Body of pancreas (tissue), 4 donors: ENCODE measurements at places on chromosomes 6 and 20. TPM values are rescaled to one million over a fixed set of nuclear protein-coding genes. Genes with fewer than 3 reads are reported as not detected.
A peak's percentile ranks its signal among the peaks of the same experiment; 100 is the strongest.

- H3K4me3 ChIP-seq, result no peak overlapping the region
- no peak for DNase-seq
- H3K4me1 ChIP-seq, result peaks cover 9% of the 10 kb centered on the region
- H3K27me3 ChIP-seq, result no peaks in the 10 kb centered on the region
- H3K27ac ChIP-seq, result no peak overlapping the region
- H3K36me3 ChIP-seq, result no peaks in the 10 kb centered on the region
Measured at GRCh38 chr6:138271451-138271850, 53.2 kb upstream of the PBOV1 start.

- no peaks in the 10 kb centered on the region for H3K27me3 ChIP-seq
- no peaks in the 10 kb centered on the region for H3K36me3 ChIP-seq
- no peak overlapping the region for H3K27ac ChIP-seq
- H3K4me1 ChIP-seq, result no peaks in the 10 kb centered on the region
Measured at GRCh38 chr6:122831511-122831910, 42.5 kb downstream of the SMPDL3A start.

DNA sequence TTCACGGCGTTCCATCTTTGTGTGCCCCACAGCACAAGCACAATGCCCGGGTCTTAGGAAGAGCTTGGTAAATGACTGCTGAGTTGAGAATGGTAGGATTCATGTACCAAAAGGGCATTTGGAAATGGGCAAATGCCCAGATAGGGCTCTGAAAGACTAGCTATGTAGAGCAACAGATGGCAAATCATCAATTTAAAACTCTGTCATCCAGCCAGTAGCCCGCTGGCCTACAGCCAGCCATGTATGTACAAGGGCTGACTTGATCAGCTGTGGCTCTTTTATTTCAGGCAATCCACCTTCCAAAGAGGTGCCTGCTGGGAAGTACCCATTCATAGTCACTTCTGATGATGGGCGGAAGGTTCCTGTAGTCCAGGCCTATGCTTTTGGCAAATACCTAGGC lies 35.1 kb downstream of the NT5E start:
- no peak overlapping the region for H3K4me3 ChIP-seq
- H3K4me1 ChIP-seq, result peaks cover 5% of the 10 kb centered on the region
- no peaks in the 10 kb centered on the region for H3K27me3 ChIP-seq
- H3K27ac ChIP-seq, result no peak overlapping the region
- no peak for DNase-seq
- H3K36me3 ChIP-seq, result no peaks in the 10 kb centered on the region

DNA sequence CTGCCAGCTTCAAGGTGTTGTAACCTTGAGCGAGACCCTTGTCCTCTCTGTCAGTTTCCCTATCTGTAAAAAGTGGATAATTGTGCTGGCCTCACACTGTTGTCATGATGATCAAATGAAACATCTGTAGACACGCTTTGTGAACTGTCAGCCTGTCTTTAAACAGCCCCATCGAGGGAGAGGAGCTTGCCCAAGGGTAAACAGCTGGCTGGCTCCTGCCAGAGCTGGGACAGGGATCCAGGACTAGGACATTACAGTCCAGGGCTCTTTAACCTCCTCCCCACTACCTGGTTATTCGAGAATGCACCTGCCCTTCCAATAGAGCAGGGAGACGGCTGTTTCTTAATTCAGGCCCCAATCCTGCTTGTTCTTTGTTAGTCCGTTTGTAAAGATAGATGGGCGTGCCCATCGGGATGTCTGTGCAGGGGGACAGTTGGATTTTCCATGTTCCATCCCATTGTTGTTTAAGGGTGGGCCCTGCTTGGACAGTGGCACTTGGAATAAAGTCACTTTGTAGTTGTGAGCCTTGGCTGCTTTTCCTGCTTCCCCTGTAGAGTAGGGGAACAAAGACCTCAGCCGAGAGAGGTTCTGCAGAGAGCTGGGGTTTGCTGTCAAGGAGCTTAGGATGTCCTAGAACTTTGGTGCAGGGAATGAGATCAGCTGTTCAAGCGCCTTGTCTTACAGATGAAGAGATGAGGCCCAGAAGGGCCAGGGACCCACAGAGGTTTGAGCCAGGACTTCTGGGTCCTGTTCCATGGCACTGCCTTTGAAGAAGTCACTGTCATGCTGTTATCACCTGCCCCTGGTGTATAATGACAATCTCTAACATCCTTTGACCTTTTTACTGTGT lies 77.9 kb upstream of the MYL9 start:
- H3K4me1 ChIP-seq, result peaks cover 66% of the 10 kb centered on the region
- H3K27ac ChIP-seq, result peak overlapping the region; percentile 94
- H3K4me3 ChIP-seq, result no peak overlapping the region
- no peaks in the 10 kb centered on the region for H3K36me3 ChIP-seq
- no peaks in the 10 kb centered on the region for H3K27me3 ChIP-seq

DNA sequence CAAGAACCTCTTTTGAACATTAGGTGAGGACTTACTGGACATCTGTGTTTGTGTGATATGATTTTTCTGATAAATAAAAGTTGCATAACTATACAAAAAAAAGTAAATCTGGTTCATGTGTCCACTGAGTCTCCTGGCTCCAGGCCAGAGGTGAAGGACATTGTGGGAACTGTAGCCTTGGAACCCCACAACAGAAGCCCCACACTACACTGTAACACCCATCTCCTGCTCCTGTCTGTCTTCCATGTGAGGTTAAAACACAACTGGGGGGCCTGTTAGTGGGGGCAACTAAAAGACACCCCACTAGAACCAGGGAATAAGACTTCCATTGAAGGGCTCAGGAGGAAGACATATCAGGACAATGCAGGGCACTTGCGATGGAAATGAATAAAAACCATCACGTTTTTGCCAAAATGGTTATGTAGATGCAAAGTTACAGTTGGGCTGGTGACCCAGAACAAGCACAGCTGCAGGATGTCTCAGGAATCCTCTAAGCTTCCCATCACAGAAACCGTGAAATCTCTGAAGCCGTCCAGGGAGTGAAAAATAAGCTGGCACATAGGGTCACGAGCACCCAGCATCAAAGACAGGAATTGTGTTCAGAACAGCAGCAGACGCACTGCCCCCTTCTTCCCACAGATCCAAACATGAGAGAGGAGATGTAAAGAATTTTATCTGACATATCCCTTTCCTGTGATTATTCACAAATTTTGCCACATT lies 36.7 kb upstream of the PCSK2 start:
- no peaks in the 10 kb centered on the region for H3K4me1 ChIP-seq
- no peak for DNase-seq
- H3K27ac ChIP-seq, result no peak overlapping the region
- H3K4me3 ChIP-seq, result no peak overlapping the region
- H3K27me3 ChIP-seq, result no peaks in the 10 kb centered on the region

GRCh38 chr6:137111296-137112066 lies 62.0 kb downstream of the IL22RA2 start:
- no peaks in the 10 kb centered on the region for H3K36me3 ChIP-seq
- no peak overlapping the region for H3K27ac ChIP-seq
- H3K4me1 ChIP-seq, result peaks cover 5% of the 10 kb centered on the region
- DNase-seq, result no peak

GRCh38 chr6:144559865-144560593 lies 274.9 kb downstream of the UTRN start:
- no peaks in the 10 kb centered on the region for H3K27me3 ChIP-seq
- H3K36me3 ChIP-seq, result peaks cover 8% of the 10 kb centered on the region
- peaks cover 9% of the 10 kb centered on the region for H3K4me1 ChIP-seq
- no peak for DNase-seq

- peak; percentile 30 for DNase-seq
- no peaks in the 10 kb centered on the region for H3K27me3 ChIP-seq
- peaks cover 23% of the 10 kb centered on the region for H3K4me1 ChIP-seq
- H3K4me3 ChIP-seq, result no peak overlapping the region
- no peaks in the 10 kb centered on the region for H3K36me3 ChIP-seq
Measured at GRCh38 chr6:166553563-166554271, 32.8 kb downstream of the RAMACL start.

GRCh38 chr6:40408786-40409542 lies 178.2 kb downstream of the LRFN2 start:
- H3K27me3 ChIP-seq, result no peaks in the 10 kb centered on the region
- H3K36me3 ChIP-seq, result no peaks in the 10 kb centered on the region
- no peak overlapping the region for H3K4me3 ChIP-seq
- DNase-seq, result no peak
- H3K4me1 ChIP-seq, result no peaks in the 10 kb centered on the region

GRCh38 chr6:39137245-39137644 lies 22.3 kb upstream of the SAYSD1 start:
- no peak overlapping the region for H3K27ac ChIP-seq
- H3K4me3 ChIP-seq, result no peak overlapping the region
- no peaks in the 10 kb centered on the region for H3K36me3 ChIP-seq
- DNase-seq, result peak; percentile 38

DNA sequence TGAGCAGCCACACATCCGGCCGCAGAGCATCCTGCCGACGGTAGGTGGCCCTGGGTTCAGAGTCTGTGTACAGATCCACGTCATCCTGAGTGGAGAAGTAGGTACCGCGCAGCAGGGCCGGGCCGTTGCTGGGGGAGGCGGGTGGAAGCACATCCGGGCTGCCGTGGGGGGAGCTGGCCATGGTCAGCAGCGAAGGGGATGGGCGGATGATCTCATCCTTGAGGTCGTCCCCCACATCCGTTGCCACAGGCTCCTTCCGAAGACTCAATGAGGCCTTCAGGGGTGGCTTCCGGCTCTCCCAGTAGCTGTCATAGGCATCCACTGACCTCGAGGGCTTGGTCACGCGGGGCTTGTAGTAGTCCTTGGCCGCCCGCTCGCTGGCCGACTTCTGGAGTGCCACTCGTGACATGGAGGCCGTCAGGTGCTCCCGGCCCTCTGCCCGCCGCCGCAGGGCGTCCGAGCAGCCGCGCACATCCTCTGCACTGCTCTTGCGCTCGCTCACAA lies 9.2 kb downstream of the SPATA2 start:
- no peak overlapping the region for H3K4me3 ChIP-seq
- H3K36me3 ChIP-seq, result peaks cover 31% of the 10 kb centered on the region
- DNase-seq, result no peak
- no peaks in the 10 kb centered on the region for H3K27me3 ChIP-seq

- peak within 1 kb of the TSS; percentile 40 for H3K27ac ChIP-seq
- DNase-seq, result peak; percentile 77
- H3K4me3 ChIP-seq, result peak within 1 kb of the TSS; percentile 83
- peaks cover under 1% of the 10 kb centered on the region for H3K36me3 ChIP-seq
- H3K4me1 ChIP-seq, result peaks cover 26% of the 10 kb centered on the region
Measured at GRCh38 chr20:44909872-44910689, at the start of gene PABPC1L. TSS of gene PABPC1L (plus strand) at chr20:44910060. CDS start at chr20:44910144, 84 bp downstream.

DNA sequence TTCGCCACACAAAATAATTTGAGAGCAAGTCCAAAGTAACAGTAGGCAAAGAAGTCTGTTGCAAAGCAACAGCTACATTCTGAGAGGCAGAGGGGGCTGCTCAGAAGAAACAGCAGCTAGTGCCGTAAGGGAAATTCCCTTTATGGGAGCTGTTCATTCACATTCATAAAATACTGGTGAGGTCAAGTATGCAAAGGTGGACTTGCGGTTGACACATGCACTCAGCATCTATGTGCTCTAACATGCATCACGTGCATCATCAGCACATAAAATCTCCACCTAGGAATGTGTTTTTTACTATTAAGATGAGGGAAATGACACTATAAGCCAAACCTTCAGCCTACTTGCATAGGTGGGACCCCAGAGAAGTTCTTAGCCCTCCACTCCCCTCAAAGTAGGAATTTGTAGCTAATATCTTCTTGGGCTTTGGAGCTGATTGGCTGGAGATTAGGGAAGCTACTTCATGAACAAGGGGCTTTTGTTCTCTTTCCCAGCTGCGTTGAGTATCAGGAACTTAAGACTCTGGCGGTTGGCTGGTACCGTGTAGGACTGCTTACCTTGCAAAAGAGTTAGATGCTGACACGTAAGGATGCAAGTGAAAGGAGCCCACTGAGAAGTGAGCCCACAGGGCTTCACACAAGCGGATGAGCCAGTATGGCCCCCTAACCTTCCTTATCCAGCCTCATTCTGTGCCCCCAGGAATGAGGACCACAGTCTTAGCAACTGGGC lies 12.4 kb downstream of the CST3 start:
- H3K36me3 ChIP-seq, result no peaks in the 10 kb centered on the region
- no peak for DNase-seq
- no peaks in the 10 kb centered on the region for H3K4me1 ChIP-seq
- H3K4me3 ChIP-seq, result no peak overlapping the region
- no peak overlapping the region for H3K27ac ChIP-seq

GRCh38 chr6:142444881-142445301 lies 143.1 kb downstream of the ADGRG6 start:
- no peaks in the 10 kb centered on the region for H3K27me3 ChIP-seq
- H3K27ac ChIP-seq, result no peak overlapping the region
- H3K4me1 ChIP-seq, result no peaks in the 10 kb centered on the region
- no peak for DNase-seq

DNA sequence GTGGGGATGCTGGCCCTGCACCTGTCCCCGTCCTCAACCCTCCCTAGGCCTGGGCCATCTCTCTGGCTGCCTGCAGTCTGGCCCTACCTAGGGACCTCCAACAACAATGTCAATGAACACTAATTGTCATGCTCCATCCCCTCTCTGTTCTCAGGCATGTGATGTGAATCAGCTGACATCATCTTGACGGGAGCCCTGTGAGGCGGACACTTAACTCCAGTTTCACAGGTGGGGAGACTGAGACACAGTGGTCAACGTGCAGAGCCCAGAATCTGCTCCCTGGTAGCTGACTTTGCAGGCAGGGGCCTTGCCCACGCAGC lies 762 bp upstream of the TCEA2 start:
- no peaks in the 10 kb centered on the region for H3K36me3 ChIP-seq
- no peak overlapping the region for H3K4me3 ChIP-seq
- H3K4me1 ChIP-seq, result peaks cover 39% of the 10 kb centered on the region
- no peak for DNase-seq

GRCh38 chr6:218153-219018 lies 73.9 kb upstream of the DUSP22 start:
- H3K36me3 ChIP-seq, result no peaks in the 10 kb centered on the region
- H3K4me1 ChIP-seq, result no peaks in the 10 kb centered on the region
- H3K27me3 ChIP-seq, result no peaks in the 10 kb centered on the region
- no peak overlapping the region for H3K27ac ChIP-seq
- DNase-seq, result no peak

EYS gene
- 0.26 TPM for total RNA-seq

MYB gene
- total RNA-seq, result not detected

BTNL2 gene
- total RNA-seq, result not detected

NOP56 gene
- total RNA-seq, result 165 TPM

CST2 gene
- not detected for total RNA-seq

ZNF311 gene
- total RNA-seq, result not detected

ECI2 gene
- 55.8 TPM for total RNA-seq

STMND1 gene
- 0.26 TPM for total RNA-seq
